ENCODE measurements at places on chromosomes 6 and 20.
A peak's percentile ranks its signal among the peaks of the same experiment; 100 is the strongest.

DNA sequence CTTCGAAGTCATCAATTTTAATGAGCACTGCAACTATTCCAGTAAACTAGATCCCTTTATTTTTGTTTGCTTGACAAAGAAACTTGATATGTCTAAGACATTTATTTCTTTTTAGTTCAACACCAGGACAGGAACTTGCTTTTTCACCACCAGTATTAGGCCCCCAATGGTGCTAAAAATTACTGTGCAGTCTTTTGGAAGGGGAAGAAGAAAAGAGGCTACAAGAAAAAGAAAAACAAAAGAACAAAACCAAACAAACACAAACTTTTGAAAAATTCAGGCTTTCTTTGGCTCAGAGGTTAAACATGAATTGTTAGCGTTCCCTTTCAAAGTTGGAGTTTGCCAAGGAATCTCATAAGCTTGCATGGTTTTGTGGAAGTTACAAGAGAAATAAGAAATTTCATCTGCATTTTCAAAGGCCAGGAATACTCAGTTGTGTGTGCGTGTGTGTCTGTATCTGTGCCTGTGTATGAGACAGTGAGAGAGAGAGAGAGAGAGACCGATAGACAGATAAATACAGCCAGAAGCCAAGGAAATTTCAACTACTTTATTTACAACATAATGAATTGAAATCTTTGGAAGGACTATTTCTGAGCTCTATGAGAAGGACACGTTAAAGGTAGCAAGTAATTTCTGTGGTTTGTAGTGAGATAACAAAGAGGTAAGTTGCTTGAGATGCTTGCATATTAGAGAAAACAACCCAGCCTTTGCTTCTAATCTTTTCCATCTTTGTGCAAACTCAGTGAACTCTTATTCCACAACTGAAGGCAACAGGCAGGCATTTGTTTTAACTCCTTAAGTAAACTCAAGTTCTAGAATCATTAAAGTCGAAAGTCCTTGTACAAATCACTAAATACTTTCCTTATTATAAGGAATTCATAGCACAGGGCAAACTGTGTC, 171.0 kb upstream of the CITED2 start:
- H3K4me3 ChIP-seq, result no peak overlapping the region
- DNase-seq, result peak; percentile 40
- H3K36me3 ChIP-seq, result no peaks in the 10 kb centered on the region
- peaks cover 10% of the 10 kb centered on the region for H3K4me1 ChIP-seq
- H3K27ac ChIP-seq, result no peak overlapping the region
- H3K27me3 ChIP-seq, result no peaks in the 10 kb centered on the region

DNA sequence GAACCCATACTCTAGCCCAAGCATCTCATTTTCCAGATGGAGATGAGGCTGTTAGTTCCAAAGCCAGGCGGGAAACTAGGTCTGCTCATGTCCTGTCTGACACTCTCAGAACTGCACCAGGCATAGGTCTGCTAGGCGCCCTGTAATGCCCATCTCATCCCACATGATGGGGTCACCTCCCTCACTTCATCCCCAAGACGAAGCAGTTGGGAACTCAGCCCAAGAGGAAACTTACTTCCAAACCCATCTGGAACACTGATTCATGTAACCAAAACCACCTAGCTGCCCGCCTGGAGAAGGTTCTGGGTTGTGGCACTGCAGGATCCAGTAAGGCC, 119.4 kb upstream of the PRND start:
- peaks cover 6% of the 10 kb centered on the region for H3K4me1 ChIP-seq
- H3K4me3 ChIP-seq, result no peak overlapping the region
- H3K36me3 ChIP-seq, result no peaks in the 10 kb centered on the region
- H3K27me3 ChIP-seq, result no peaks in the 10 kb centered on the region

DNA sequence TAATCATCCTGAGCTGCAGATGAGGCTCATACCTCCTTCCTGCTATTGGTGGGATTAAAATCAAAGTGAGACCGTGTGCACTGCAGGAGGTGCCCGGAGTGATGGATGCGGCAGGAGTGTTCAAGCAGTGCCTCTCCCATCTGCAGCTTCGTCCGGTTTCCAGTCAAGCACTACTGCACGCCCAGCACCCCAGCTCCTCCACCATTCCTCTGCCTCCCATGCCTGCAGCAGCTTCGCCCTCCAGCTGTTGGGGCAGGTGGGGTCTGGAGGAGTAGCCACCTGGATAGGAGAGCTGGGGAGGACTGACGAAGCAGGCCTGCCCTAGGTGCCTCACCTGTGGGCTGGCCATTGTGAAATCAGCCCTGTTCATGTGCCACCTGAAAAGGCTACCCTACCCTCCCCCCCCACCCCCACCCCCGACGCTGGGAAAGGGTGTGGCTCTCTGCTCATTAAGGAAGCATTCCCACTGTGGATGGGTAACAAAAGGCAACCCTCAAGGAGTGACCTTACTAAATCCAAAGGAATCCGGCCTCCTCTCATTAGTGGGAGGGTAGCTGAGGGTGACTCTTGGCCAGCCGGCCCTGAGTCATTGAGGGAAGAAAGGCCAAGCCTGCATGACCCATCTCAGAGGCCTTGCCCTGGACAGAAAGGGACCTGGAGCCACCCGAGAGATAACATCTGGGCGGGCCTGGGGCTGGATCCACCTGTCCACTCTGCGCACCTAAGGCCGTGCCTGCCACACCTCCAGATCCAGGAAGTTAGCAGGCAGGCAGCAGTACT, 115.9 kb upstream of the ARMC2 start:
- DNase-seq, result peak; percentile 56
- H3K27me3 ChIP-seq, result no peaks in the 10 kb centered on the region
- H3K36me3 ChIP-seq, result no peaks in the 10 kb centered on the region
- H3K27ac ChIP-seq, result no peak overlapping the region

GRCh38 chr6:144319211-144319610, 34.1 kb downstream of the UTRN start:
- H3K27ac ChIP-seq, result no peak overlapping the region
- no peaks in the 10 kb centered on the region for H3K27me3 ChIP-seq
- no peak overlapping the region for H3K4me3 ChIP-seq
- no peaks in the 10 kb centered on the region for H3K36me3 ChIP-seq

DNA sequence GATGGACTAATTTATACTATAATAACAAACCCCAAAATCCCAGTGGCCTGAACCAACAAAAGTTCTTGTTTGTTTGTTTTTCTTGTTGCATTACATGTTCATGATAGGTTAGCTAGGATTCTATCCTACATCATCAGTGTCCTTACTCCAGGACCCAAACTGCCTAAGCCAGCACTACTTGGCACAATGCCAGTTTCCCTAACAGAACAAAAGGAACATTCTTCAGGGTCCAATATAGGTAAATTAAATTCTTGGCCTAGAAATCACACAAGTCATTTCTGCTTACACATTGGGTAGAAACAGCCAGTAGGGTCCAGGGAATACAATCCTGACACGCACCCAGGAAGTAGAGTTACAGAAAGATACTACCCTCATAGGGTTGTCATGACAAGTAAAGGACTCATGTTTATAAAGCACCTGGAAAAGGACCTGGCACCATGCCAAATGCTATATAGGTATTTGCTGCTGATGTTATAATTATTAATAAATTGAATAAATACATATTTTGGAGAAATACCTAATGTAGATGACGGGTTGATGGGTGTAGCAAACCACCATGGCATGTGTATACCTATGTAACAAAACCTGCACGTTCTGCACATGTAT, 38.8 kb downstream of the RCAN2 start:
- H3K4me3 ChIP-seq, result no peak overlapping the region
- DNase-seq, result no peak
- H3K27me3 ChIP-seq, result no peaks in the 10 kb centered on the region
- peaks cover 10% of the 10 kb centered on the region for H3K4me1 ChIP-seq
- no peak overlapping the region for H3K27ac ChIP-seq
- no peaks in the 10 kb centered on the region for H3K36me3 ChIP-seq

DNA sequence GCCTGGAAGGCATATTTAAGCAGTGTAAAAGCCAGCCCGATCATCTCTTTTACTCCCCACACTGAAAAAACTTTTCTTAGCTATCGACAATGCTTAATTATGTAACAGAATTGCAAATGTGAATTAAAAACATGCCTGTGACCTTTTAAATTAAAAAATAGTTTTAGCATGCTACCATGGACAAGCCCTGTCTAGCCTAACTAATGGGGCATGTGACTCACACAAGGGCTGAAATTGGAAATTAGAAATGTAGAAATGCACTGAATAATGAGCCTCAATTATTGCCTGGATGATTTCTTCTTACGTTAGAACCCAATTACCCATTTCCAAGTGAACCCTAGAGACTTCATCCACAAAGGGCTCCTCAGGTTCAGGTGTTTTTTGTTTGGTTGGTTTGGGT, 82.7 kb downstream of the SIM1 start:
- H3K36me3 ChIP-seq, result no peaks in the 10 kb centered on the region
- no peak overlapping the region for H3K4me3 ChIP-seq
- H3K27ac ChIP-seq, result no peak overlapping the region
- H3K4me1 ChIP-seq, result no peaks in the 10 kb centered on the region
- H3K27me3 ChIP-seq, result no peaks in the 10 kb centered on the region
- DNase-seq, result peak; percentile 8

DNA sequence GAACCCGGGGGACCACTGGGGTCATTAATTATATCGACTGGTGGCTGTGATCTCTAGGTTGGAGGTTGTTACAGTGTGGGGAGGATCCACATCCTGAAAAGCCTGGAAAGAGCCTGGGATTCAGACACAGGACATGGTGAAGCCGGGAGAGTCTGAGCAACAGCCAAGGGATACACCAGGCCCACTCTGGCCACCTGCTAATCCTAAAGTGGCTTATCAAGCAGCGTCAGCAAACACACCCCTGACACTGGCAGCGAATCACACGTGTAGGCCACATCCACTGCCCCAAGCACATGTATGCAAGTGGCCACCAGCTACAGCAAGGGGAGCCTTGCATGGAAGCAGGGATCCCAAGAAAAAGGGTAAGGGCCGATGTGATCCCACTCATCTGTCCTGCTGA, 41.0 kb downstream of the GFOD1 start:
- H3K27me3 ChIP-seq, result no peaks in the 10 kb centered on the region
- H3K27ac ChIP-seq, result no peak overlapping the region
- no peak overlapping the region for H3K4me3 ChIP-seq
- no peak for DNase-seq
- no peaks in the 10 kb centered on the region for H3K4me1 ChIP-seq

GRCh38 chr6:112525749-112526148, 178.6 kb downstream of the RFPL4B start:
- no peaks in the 10 kb centered on the region for H3K27me3 ChIP-seq
- no peaks in the 10 kb centered on the region for H3K36me3 ChIP-seq
- no peak for DNase-seq
- no peak overlapping the region for H3K4me3 ChIP-seq
- no peaks in the 10 kb centered on the region for H3K4me1 ChIP-seq

DNA sequence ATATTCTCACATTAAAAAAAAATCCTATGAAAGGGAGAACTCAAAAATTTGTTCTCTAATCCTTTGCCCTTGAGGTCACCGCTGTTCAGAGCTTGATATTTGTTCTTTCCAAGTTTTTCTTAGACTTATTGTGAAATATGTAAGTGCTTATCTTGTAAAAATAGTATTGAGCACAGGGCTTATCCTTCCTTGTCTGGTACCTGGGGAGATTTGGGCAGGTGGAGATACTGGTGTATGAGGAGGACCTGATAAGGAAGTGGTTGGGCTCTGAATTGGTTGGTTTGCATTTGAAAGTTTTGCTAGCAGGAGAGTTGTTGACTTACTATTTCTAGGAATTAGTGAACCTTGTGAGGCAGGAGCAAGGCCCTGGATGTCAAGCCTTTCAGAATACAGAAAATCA, 28.9 kb upstream of the ANKEF1 start:
- H3K4me1 ChIP-seq, result no peaks in the 10 kb centered on the region
- H3K4me3 ChIP-seq, result no peak overlapping the region
- H3K27me3 ChIP-seq, result no peaks in the 10 kb centered on the region
- no peak for DNase-seq
